ENCODE measurements at places on chromosomes 16 and 17. TPM values are rescaled to one million over a fixed set of nuclear protein-coding genes. Genes with fewer than 3 reads are reported as not detected.

Gene CASKIN1
- 5.9 TPM for total RNA-seq

Gene SGCA
- total RNA-seq: 0.37 TPM

GRCh38 chr16:50578137-50578536 lies 29.9 kb downstream of the NKD1 start:
- no peak for DNase-seq

DNA sequence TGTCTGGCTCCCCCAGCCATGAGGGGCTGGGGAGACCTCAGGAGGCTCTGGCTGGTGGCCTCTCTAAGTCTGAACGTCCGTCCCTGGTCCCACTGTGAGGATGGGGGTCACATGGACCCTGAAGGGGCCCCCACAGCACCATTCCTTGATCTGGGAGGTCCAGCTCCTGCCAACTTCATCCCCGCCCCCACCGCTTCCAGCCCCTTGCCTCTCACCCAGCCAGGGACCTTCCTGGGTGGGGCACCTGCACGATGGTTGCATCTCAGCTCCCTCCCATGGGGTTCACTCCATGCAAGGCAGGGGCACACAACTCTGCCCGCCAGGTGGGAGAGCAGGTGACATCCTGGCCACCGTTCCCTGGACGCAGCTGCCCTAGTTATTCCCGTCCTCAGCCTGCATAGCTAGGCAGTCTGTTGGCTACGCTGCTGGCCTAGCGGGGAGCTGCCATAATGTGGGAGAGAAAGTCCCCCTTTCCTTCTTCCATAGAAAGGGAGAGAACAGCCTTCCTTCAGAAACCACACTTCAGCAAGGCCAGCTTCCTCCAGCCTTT lies 217.9 kb upstream of the RPL38 start:
- no peak for DNase-seq

DNA sequence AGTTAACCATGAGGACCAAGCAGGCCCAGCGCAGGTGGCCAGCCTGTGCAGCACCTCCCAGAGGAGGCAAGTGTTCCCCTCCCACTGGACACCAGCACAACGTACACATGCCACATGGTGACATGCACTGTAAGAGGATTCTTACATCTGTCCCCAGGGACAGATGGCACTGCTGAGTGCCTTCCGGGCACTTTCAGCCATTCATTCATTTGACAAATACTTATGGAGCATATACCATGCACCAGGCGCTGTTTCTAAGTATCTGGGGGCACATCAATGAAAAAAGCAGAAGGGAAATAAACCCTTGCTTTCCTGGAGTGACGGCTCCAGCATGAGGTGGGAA lies 79.6 kb downstream of the GAS7 start:
- no peak for DNase-seq

- no peak for DNase-seq
These were observed 306.5 kb upstream of the TNRC6C start for GRCh38 chr17:77651988-77652387.

GRCh38 chr16:5016967-5017677 lies 16.6 kb downstream of the NAGPA start:
- DNase-seq: no peak

- DNase-seq: no peak
These were observed 125.2 kb upstream of the CDC42EP4 start for GRCh38 chr17:73436954-73437353.

GRCh38 chr16:70375636-70376611 lies 29.2 kb downstream of the DDX19A start:
- DNase-seq: no peak

GRCh38 chr16:68279726-68280558 lies 15.6 kb downstream of the SLC7A6 start:
- DNase-seq: no peak

DNA sequence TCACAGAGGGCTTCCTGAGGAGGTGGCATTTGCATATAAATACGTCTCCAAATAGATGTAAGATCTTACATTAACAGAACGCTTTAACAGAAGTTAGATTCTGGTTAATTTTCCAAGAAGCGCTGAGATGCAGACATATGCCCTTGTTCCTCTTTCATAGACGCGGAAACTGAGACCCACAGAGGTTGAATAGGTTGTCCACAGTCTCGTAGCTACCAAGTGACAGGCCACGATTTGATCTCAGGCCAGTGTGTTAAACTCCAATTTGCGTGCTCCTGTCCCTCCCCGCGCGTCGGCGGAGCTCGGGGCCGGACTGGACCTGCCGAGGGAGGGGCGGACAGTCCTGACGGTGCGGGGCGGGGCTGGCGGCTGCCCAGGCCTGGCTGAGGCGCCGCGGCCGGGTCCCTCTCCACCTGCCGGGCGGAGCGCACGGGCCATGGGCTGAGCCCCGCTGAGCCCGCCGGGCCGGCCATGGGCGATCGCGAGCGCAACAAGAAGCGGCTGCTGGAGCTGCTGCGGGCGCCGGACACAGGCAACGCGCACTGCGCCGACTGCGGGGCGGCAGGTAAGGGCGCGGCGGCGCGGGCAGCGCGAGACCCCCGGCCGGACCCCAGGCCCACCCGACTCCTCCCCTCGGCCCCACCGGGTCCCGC lies at the start of gene ADAP2:
Gene ADAP2, plus strand, starts transcription at position 402 of the 653 bp plus-strand sequence. Its CDS starts 70 bp downstream, at position 472.
- peak; percentile 19 for DNase-seq

Data from HCT116 (cell line).